ENCODE measurements at places on chromosomes 5 and 9.

DNA sequence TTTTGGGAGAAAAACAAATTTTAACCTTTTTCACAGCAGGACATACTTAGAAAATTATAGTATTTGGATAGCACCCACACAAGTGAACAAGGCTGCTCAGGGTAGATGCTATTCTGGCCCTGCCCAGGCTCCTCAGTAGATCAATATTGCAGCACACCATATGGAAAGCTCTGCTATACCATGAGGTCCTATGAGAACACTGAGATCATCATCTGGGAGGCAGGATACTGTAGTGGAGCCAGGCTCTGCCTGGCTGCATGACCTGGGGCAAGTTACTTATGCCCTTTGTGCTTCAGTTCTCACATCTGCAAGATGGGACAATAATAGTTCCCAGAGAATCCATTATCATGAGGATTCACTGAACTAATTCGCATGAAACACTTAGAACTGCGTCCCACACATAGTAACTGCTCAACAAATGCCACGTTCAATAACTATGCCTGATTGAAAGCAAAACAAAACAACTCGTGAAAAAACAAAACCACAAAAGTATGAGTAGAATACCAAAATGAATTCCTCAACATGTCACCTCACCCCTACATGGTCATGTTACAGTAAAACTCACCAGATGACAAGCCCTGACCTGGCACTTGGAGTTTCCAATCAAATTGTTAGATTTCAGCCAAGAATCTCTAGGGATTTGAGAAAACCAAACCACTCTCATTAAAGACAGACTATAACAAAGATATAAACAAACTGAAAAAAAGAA is 31.9 kb downstream of the ARSB start:
- DNase-seq, result no peak

DNA sequence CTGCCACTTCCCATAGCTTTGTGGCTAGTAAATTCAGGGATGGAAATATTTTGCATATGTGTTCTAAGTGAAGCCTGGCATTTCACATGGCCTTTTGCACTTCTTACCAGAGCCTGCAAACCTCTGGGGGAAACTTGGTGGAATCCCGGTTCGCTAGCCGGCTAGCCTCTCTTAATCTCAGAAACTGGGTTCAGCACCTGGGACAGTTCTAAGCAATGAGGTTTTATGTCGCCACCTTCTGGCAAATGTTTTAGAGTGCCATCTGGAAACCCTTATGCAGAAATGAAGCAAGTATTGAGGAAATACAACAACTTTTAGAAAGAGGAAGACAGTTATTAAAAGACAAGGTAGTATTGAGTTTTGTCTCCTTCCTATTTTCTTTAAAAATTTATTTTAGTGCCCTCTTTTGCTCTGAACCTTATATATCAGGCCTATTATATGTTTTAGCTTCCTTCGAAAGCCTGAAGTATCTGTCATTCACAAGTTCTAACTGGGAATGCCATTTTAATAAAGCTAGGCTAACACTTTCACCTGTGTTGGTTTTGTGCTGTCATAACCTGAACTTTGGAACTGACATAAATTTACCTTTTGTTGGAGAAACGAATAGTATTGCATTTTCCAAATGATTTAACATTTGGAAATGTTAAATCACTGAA is 963 bp upstream of the HTR1A start:
- peak; percentile 62 for DNase-seq

GRCh38 chr9:120482424-120483186 is 97.4 kb downstream of the CDK5RAP2 start:
- DNase-seq, result no peak

GRCh38 chr5:160837211-160837610 is 14.8 kb downstream of the ATP10B start:
- DNase-seq, result no peak

GRCh38 chr5:55749387-55749786 is 11.5 kb downstream of the DDX4 start:
- DNase-seq, result no peak

- DNase-seq, result no peak
Observed at GRCh38 chr5:94900006-94900505, 281.6 kb downstream of the SLF1 start.
